ENCODE measurements at places on chromosomes 2 and 18.
A peak's percentile ranks its signal among the peaks of the same experiment; 100 is the strongest.

DNA sequence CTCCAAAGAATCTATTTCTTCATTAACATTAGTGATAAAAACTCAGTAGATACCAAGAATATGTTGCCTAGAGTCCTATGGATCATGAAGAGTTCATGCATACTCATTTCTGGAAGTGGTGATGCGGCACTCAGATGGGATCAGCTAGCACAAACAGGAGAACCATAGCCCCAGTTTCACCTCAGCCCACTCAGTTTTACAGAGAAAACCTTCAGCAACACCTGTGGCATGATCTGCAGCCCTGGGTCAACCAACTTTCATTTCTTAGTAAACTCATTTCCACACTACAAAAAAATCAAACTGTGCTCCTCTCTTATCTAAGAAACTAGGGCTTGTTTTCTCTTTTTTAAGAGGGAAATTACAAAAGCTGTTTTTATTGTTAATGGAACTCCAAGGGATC, 569.4 kb downstream of the CCDC85A start:
- no peak for DNase-seq

GRCh38 chr2:31049264-31049663, 89.0 kb downstream of the GALNT14 start:
- DNase-seq = peak; percentile 38

- no peak for DNase-seq
Measured at GRCh38 chr2:170076189-170076588, 101.8 kb upstream of the MYO3B start.

DNA sequence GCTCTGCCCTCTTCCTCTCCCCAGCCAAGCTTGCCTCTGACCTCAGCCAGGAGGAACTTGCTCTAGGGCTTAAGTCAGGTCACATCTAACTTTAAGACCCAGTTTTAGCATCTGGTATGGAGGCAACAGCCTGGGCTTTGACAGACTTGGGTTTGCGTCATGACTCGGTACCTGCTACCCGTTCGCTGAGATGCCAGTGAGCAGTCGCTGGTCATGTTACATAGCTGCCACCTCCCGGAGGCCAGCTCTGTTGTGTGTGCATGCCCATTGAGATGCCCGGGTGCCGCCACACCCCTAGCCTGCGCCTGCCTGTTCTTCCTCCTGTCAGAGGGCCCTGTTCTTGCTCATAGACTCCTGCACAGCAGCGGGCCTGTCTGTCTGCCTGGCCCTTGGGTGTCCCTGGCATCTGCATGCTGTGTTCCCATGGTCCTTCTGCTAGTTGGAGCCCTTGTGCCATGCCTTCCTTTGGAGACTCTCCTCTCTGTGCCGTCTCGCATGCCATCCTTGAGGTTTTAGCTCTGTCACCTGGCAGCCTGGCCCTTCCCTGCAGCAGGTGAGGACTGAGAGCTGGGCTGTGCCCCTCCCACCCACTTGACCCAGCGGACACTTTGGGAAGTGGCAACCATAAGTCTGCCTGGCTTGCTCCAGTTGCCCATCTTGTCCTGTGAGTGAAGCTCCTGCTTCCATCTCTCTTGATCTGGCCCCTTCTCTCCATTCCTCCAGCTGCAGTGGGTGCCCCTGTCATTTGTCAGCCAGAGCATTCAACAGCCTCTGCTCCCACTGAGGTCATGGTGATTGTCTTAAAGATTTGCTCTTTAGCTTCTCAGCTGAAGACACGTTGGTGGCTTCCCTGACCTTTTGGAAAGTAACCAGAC, 24.9 kb downstream of the ASAP2 start:
- DNase-seq = no peak

DNA sequence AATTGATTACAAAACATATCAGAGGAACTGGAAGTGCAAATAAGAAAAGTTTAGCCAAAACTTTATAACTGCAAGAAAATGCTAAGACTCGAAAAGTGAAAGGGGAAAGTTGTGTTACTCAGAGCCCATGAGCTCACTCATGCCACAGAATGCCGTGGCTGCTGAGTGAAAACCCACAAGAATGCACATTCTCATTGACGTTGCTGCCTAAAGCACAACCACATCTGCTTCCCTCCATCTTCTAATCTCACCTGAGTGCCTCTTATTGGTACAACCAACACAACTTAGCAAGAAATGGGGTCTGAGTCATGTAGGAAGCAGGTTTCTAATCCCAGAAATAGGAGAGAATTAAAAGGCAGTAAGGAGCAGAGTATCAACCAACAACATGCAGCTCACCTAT, 259.7 kb downstream of the LNPK start:
- DNase-seq = no peak
